CMK (cell line): ENCODE measurements at places on chromosomes 2 and 18.

- no peak for DNase-seq
Observed at GRCh38 chr2:38991899-38992298, 102.2 kb downstream of the ARHGEF33 start.

- no peak for DNase-seq
Observed at GRCh38 chr2:79714283-79714682, 201.4 kb downstream of the CTNNA2 start.

GRCh38 chr18:12497296-12497695 is 89.6 kb downstream of the PRELID3A start:
- DNase-seq: no peak

GRCh38 chr2:158931572-158931971 is 36.9 kb upstream of the TANC1 start:
- no peak for DNase-seq

- DNase-seq: no peak
Observed at GRCh38 chr2:139271149-139271548, 491.0 kb upstream of the NXPH2 start.

DNA sequence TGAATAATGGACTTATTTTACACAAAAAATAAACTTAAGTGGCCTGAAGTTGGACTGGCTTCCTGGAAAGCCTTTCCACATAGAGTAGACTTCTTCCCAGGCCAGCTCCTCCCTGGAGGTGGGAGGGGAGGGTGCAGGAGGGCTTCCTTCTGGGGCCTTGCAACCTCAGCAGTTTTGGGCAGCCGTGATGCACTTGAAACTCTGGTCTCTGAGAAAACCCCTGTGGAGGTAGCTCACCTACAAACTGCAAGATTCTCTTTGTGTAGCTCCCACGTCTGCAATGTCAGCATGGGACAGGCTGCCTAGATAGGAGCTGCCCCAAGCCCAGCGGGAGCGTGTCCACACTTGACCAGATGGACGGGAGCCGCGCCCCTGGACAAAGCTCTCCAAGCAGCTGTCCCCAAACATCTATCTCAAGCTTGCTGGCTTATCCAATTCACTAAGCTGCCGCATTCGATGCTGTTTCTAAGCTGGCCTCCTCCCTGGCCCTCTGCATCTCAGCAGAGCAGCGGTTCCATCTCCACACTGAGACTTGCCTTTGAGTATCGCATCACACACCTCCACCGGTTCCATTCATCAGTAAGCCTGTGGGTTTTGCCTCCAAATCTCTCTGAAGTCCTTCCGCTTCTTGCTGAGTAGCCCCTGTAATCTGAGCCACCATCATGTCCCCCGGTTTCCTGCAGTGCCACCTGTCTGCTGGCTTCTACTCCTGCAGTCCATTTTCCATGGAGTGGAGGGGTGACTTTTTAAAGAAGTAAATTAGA is 1.6 kb upstream of the LPIN1 start:
- no peak for DNase-seq

DNA sequence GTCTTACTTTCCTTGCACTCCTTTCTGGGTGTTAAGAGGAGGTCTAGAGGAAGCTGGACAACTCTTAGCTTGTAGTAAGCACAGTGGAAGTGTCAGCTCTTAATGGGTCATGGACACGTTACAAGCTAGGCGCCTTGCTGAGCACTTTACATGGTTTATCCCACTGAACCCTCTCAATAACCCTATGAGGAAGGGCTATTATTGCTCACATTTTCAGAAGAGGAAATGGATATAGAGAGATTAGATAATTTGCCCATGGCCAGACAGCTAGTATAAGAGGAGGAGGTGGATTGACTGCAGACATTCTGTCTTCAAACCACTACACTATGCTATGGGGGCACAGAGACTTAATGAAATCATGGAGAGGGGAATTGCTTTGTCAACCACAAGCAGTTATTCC is 8.3 kb upstream of the IL1RN start:
- no peak for DNase-seq

GRCh38 chr18:9135081-9135911 is 1.3 kb upstream of the ANKRD12 start:
- DNase-seq: no peak

- no peak for DNase-seq
Observed at GRCh38 chr18:35193316-35193715, 47.5 kb upstream of the ZNF397 start.
